Heart left ventricle (tissue), 16 donors: ENCODE measurements at places on chromosomes 11 and 22.

DNA sequence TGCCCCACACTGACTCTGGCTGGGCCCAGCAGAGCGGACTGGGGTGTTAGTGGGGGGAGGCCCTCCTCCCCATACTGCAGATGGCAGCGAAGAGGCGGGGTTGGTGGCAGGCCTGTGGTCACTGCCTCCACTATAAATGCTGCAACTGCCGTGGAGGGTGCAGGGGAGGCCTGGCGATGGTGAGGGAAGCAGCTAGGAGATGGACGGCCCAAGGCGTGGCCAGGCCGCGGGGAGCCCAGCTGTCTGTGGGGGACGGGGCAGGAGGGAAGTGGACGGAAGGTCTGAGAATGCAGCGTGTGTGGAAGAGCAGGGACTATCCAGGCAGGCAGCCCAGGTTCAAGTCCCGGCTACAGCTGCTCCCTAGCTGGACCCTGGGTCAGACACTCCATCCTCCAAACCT, 18.3 kb downstream of the DNAL4 start:
- DNase-seq, result peak; percentile 54

DNA sequence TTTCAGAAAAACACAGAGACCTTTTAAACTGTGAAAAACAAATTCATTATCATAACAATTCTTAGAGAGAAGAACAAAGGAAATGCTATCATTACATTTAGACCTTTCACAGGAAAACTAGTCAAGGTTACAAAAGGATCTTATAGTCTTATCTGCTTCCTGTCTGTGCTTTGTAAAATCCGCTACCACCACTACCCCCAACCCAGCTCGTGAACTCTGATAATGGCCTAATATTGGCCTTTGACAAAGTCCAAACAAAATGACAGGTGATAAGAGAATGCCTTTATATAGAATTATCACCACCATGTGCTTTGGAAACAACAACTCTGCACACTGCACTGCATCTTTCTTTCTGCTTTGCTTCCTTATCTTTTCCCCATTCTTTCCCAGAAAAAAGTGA, 272.5 kb downstream of the SBF2 start:
- DNase-seq, result no peak

- no peak for DNase-seq
Measured at GRCh38 chr22:34370711-34371110, 450.4 kb upstream of the LARGE1 start.

DNA sequence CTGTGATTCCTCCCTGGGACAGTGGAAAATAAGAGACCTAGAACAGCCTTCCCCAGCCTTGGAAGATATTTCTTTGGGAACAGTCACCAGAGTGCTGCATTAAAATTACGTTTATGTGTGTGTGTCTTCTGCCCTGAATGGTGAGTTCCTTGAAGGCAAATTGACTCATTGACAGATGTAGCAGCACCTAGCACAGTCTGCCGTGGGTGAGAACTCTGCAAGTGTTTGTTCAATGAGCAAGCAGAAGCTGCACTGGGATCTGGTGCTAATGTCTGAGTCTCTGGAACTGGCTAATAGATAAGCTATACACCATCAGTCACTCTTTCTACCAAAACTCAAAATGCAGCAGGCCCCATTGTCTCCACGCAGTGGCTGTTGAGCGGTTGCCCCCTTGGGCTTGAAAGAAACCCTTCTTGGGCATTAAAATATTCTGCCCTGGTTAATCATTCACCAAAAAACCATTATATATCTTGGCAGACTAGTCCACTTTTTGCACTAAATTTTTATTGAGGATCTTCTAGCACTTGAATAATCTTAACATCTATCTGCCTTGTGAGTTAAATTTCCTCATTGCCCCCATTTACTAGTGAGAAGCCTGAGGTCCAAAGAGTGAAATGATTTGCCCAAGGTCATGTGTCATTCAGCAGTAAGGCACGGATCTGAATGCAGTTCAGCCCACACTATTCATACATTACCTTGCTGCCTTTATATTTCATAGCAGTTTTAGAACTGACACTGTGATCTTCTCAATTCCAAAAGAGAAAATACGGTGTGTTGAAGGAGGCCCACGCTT, 87.8 kb upstream of the GALNT18 start:
- no peak for DNase-seq

GRCh38 chr11:115985896-115986295, 481.7 kb upstream of the CADM1 start:
- DNase-seq, result no peak

- DNase-seq, result no peak
Measured at GRCh38 chr11:19365743-19366410, 125.1 kb upstream of the E2F8 start.

GRCh38 chr11:75940911-75941310, 125.9 kb downstream of the UVRAG start:
- no peak for DNase-seq
